ENCODE measurements at places on chromosomes 12 and 14.

DNA sequence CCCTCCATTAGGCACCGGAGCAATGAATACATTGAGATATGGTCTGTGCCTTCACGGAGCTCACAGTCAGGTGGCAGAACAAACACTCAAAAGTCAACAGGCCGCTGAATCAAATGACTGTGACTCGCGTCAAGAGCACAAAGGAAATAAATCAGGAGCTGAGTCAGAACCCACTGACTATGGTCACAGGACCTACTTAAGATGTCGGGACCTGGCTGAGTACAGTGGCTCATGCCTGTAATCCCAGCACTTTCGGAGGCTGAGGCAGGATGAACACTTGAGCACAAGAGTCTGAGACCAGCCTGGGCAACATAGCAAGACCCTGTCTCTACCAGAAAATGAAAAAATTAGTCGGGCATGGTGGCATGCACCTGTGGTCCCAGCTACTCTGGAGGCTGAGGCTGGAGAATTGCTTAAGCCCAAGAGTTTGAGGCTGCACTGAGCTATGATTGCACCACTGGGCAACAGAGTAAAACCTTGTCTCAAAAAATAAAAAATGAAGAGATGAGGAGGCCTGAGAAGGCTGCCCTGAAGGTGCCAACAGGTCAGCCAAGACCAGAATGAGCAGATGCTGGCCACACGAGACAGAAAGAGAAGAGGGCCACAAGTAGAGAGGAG is 19.9 kb downstream of the TMEM233 start:
- DNase-seq = peak; percentile 8

GRCh38 chr14:51386983-51387735 is 147.1 kb downstream of the TMX1 start:
- DNase-seq = no peak

- no peak for DNase-seq
Observed at GRCh38 chr14:97878727-97879126, 1081.5 kb downstream of the VRK1 start.

DNA sequence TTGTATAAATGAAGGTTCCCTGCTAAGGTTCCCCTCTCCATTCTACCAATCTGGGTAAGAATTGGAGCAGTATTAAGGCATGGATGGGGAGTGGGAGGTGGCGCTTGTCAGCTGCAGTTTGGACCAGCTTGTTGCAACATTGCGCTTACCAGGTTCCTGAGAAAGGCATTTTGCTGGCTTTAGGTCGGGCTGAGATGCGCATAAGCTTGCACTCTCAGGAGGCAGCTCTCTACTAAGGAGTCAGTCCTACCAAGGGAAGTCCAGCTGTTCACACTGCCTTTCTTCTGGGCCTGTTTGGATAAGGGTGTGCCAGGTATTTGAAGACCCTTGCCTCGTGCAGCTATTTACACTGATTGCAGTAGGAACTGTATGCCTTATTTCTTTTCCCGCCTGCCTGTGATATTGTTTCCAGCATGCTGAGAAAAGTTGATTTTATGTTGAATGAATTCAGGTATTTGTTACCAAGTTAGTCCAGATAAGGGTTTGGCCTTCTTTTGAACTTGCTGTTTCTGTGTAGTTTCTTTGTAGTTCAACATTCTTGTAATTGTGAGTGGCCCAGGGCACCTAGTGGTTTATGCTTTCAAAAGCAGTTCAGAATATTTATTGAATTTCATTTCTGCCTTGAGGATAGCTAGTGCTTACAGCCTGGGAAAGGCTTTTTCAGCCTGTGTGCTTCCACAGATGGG is 2.6 kb downstream of the MLEC start:
- no peak for DNase-seq

DNA sequence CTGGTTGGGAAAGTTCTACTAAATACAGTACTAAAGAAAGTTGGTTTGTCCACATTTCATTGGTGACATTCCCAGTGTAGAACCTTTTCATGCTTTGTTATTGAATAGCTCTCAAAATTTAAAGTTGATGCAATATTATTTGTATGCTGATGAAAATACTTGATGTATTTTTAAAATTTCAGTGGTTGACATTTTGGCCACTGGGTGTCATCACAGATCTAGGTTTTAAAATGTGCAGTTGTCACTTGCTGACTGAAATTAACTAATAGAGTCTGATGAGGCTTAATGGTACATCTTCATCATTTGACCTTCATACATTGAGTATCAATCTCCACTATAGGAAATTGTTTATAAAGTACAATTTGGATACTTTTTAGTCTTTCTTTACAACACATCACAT is 37.1 kb downstream of the CMAS start:
- no peak for DNase-seq

DNA sequence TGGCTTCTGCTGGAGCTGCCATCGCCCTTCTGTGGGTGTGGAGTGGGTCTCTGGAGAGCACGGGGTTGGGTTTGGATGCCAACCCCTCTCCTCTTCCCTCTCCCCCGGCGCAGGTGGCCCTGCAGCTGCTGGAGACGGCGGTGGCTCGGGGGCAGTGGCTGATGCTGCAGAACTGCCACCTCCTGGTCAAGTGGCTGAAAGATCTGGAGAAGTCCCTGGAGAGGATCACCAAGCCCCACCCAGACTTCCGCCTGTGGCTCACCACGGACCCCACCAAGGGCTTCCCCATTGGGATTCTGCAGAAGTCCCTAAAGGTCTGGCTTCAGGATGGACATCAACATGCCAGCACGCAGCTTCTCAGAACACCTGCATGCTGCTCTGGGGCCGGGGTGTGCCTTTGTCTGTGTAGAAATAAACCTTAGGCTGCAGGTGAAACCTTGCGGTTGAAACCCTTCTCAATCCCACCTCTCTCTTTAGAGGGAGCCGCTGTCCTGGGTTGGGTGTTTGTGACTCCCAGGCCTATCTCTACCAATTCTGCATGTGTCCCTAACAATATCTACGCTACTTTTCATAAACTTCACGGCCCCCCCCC is 44.3 kb downstream of the CCDC92 start:
- peak; percentile 49 for DNase-seq

DNA sequence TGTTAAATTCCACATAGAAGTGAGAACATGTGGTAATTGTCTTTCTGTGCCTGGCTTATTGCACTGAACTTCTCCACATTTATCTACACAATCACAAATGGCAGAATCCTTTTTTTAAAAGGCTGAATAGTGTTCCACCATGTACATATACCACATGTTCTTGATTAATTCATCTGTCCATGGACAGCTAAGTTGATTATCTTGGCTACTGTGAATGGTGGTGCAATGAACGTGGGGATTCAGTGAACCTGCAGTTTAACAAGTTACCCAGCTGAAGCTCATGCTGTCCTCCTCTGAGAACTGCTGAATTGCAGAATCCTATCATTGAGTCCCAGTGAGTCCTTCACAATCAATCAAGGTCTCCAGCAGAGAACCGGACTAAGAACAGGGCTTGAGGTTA is 74.9 kb downstream of the TBK1 start:
- no peak for DNase-seq

- no peak for DNase-seq
Observed at GRCh38 chr12:124097701-124098100, 124.7 kb downstream of the ZNF664 start.

- no peak for DNase-seq
Observed at GRCh38 chr14:104876251-104876699, 11.2 kb downstream of the CEP170B start.

DNA sequence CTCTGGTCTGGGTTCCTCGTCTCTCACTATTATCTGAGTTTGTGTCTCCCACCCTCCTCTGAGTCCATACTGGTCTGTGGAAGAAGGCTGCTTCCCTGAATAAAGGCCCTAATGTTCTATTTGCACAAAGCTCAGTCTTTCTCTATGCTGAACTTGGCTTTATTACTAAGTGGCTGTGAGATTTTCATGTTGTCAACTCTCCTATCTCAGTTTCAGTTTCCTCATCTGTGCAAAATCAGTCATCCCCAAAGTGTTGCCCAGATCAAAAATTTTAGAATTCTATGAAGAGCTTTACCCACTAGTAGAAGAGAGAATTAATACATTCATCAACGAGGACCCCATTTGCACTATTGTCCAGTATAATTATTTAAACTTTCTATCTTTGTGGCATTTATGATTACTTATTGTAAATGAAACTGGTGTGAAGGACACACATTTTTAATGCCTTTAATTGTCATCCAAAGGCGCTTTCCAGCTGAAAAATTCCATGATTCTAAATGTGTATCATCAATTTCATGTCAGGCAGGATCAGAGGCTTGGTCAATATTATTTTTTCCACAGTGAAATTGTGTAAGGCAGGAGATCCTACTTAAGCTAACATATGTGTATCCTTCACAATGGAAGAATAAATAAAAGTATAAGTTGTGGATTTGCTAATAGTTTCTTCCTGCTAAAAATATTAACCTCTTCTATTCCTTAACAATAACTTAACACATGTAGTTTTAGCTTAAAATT is 79.1 kb upstream of the EEA1 start:
- DNase-seq = no peak
